NCI-H226 (cell line): ENCODE measurements at places on chromosomes 3 and 15.
A peak's percentile ranks its signal among the peaks of the same experiment; 100 is the strongest.

GRCh38 chr3:177742273-177742672 is 545.0 kb upstream of the TBL1XR1 start:
- DNase-seq, result no peak

GRCh38 chr15:25773248-25773647 is 89.9 kb downstream of the ATP10A start:
- no peak for DNase-seq

- DNase-seq, result no peak
Measured at GRCh38 chr15:41011055-41011815, 58.0 kb downstream of the CHAC1 start.

- no peak for DNase-seq
Measured at GRCh38 chr15:98626153-98626552, 22.2 kb upstream of the IGF1R start.

DNA sequence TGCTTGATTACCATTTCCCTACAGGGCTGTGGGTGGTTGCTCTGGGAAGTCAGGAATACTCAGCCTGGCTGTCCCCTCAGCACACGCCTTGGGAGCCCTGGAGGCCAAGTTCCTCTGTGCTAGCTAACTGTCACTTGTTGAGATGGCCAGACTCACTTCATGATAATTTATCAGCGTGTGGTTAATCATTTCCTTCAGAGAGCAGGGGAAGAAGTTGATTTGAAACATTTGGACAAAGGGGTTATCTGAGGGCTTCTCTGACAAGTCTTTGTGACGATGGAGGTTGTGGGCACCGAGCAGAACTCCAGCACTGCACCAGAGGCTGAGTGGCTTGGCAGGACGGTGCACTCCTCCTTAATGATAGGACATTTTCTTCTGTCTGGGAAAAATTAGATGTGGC is 61.9 kb downstream of the WHAMM start:
- DNase-seq, result no peak

- no peak for DNase-seq
Measured at GRCh38 chr3:183619010-183619409, 16.4 kb upstream of the KLHL24 start.

GRCh38 chr3:30085486-30085885 is 520.9 kb upstream of the TGFBR2 start:
- DNase-seq, result no peak

DNA sequence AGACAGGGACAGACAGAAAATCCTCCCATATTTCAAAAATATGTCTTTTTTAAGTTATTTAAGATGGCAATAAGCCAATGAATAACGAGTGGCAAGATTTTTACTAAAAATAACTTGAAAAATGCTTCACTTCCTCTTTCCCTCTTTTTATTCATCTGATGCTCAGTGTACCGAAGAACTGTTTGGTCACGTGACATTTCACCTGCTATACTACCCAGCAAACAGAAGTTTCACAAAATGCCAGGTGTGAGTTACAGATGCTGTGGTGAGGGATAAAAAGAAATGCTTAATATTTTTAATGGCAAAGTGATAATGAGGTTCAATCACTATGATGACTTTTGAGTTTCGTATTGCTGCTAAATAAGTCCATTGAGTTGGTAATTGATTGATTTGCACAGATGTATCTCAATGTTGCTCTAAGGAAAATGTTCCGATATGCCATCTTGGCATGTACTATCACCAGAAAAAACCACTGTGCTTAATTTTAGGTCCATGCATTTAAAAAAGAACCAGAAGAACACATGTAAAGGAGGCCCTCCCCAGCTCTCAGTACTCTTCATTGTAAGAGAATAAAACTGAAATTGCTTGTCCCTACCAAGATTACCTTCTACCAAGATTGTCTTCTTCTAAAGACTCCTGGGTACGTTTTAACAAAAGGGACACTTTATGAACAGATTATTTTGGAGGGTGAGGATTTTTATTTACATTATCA is 26.0 kb upstream of the SEC62 start:
- no peak for DNase-seq

DNA sequence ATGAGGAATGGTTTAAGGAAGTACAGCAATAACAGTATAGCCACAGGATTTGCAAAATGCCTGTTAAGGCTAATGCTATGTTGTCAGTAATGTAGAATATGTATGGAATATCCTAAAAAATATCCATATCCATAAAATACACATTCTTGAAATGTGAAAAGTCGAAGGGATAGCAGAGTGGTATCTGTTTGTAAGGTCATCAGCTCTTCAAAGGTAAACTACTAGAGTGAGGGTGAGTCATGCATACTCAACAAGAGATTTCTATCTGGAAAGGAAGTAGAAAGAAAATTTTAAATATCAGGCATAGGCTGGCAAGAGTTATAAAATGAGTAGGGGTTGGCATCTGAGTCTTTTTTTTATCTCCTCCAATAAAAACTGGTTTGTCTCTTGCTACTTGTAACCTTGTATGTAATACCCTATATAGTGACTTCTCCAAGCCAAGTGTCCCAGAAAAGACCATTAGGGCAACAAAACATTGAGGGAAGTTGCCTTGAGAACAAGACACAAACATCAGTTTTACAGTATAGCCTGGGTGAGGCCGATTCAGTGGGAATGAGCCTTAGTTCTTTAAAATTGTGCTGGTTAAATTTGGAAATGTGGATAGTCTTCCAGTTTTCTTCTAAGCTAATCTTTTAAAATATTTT is 103.1 kb downstream of the SPATA16 start:
- no peak for DNase-seq

DNA sequence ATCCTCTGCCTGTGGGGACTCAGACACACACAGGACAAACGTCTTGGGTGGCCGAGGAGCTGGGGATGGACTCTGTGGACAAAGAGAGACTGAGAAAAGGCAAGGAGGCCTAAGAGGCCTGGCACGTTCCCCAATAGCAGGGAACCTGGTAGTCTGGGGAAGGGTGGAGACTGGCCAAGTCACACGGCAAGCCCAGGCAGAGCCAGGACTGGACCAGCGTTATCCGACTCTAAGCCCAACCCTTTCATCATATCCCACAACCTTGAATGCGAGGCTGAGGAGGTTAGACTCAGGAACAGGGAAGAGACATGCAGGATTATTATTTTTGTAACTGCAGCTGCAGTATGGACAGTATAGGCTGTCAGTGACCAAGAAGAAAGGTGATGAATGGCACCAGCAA is 53.4 kb downstream of the SLC6A11 start:
- DNase-seq, result no peak

GRCh38 chr3:82048711-82049110 is 287.3 kb upstream of the GBE1 start:
- no peak for DNase-seq

- no peak for DNase-seq
Measured at GRCh38 chr3:88742674-88743507, 364.5 kb upstream of the EPHA3 start.

- no peak for DNase-seq
Measured at GRCh38 chr3:153976891-153977554, 144.2 kb upstream of the ARHGEF26 start.

GRCh38 chr3:56702490-56703315 is 19.6 kb upstream of the TASOR start:
- peak; percentile 44 for DNase-seq

DNA sequence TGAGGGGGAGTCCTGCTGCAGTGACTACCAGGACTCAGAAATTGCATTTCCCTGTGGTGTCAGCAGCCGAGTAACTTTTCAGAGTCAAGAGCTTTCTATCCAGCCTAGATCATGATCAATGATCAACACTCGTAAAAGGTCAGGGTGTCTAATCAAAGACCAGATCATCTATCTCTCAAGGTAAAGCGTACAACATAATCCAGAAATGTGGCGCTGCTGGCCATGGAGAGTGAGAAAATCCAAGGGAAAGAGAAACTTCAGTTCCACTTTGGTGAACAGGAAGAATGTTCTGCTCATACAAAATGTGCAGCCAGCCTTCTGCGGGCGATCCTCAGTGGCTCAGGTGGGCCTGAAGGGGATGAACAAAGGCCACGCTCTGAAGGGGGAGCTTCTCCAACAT is 1005.8 kb upstream of the NR2F2 start:
- DNase-seq, result no peak

DNA sequence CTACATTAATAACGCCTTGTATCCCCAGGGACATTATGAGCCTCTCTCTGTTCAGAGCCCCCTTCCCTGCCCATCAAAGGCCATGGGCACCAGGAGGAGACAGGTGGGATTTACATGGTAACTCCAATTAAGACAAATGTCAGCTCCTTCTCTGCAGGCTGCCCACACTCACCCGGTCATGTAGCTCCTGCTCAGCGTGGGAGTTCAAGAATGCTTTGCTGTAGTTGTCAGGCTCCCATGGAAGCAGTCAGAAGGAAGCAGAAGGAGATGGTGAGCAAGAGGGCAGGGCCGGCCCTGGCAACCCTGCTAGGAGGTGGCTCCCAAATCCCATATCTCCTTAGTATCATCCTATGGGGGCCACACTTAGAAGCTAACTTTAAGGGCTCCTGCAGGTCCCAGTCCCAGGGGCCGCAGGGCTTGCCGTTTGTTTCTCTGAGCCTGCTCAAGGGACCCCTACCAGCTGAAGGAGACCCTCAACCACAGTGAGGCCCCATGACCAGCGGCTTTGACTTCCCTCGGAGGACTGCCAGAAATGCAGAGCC is 218.4 kb upstream of the TLE3 start:
- DNase-seq, result peak; percentile 28

DNA sequence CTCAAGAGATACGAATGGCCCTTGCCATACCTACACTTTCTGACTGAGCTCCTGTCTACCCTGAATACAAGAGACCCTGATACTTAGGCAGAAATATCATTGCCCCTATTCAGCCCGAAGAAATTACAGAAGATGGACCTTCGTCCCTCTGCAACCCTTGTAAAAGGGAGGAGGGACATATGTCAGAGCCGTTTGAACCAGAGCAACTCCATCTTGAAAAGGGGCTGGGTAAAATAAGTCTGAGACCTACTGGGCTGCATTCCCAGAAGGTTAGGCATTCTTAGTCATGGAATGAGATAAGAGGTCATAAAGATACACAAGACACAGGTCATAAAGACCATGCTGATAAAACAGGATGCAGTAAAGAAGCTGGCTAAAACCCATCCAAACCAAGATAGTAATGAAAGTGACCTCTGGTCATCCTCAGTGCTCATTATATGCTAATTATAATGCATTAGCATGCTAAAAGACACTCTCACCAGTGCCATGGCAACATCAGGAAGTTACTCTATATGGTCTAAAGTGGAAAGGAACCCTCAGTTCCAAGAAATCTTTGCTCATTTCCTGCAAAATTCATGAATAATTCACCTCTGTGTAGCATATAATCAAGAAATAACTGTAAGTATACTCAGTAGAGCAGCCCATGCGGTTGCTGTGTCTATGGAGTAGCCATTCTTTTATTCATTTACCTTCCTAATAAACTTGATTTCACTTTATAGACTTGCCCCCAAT is 49.7 kb upstream of the GPD1L start:
- DNase-seq, result peak; percentile 39

DNA sequence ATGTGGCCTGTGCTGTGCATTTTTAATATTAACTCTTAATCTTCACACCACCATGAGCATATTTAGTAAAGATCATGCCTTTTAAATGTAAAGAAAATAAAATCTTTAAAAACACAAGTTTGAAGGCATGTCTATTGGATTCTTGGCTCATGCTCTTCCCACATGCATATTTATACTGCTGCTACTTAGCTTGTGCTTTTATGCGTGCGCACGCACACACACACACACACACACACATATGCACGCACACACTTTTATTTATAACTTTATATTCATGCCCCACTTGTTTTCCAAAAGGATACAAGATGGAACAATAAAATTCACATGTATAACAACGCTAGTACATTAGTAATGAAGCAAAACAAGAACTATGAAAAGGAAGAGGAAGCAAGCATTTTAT is 36.1 kb upstream of the ZPLD1 start:
- DNase-seq, result no peak

GRCh38 chr15:63517202-63517601 is 12.8 kb downstream of the USP3 start:
- DNase-seq, result no peak

DNA sequence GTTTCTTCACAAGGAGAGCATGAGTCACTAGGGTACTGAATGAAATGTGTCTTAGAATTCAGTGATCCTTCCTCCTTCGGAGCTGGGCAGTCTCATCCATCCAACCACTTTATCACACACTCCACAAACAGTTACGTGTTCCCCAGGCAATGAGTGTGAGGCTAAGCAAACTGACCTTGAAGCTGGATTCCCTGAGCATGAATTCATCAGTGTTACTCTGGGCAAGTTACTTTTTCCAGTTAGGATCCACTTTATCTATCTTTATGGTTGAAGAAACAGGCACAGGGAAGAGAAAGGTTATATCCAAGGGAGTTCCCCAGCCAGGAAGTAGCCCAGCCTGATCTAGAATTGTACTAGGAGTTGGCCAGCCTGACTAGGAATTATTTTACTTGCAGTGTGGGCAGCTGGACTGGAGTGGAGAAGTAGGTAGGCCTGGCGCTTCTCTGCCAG is 17.1 kb upstream of the GCNT3 start:
- DNase-seq, result peak; percentile 100

GRCh38 chr15:75114327-75114726 is 87.4 kb upstream of the C15orf39 start:
- no peak for DNase-seq

- DNase-seq, result no peak
Measured at GRCh38 chr3:140349938-140350337, 327.9 kb upstream of the TRIM42 start.

DNA sequence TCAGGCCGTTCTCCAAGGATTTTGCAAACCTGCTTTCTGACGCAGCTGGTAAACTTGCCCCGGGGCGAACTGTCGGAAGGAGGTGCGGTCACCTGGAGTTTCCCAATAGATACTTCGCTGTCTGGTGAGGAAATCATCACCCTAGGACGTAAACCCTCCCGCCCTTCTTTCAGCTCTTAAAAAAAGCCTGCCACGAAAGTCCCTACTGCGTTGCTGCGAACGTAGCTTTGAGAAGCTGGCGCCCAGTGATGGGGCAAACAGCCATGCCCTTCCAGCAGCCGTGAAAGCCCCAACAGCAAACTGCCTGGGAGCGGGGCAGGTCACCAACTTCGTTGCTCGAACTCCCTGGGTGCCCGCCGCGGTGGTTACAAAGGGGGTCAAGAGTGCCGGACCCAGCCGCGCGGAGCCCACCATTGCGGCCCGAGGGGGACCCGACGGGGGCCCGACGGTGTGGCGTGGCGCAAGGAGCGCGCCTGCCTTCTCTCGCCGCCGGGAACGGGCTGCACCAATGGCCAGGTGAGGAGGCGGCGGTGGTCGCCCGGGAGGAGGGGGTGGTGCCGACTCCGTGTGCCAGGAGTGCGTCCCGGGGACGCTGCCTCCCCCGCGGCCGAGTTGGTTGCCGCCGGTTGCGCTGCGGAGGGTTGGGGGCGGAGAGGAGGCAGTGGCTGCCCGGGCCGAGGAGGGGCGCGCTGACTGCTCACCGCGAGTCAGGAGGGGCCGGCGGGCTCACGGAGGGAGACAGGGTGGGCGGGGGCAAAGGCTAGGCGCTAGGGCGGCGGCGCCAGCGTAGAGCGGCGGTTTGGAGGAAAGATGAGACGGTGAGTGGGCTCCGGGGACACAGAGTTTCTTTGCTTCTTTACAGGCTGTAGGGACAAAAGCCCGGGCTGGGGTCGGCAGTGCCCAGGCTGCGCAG is at the start of gene PHLDB2:
PHLDB2 (plus strand) TSS at position 205 of the 913 bp plus-strand sequence. CDS start 24,813 bp downstream, outside the sequence.
- DNase-seq, result peak; percentile 88
